ENCODE measurements at places on chromosomes 2 and 18.

DNA sequence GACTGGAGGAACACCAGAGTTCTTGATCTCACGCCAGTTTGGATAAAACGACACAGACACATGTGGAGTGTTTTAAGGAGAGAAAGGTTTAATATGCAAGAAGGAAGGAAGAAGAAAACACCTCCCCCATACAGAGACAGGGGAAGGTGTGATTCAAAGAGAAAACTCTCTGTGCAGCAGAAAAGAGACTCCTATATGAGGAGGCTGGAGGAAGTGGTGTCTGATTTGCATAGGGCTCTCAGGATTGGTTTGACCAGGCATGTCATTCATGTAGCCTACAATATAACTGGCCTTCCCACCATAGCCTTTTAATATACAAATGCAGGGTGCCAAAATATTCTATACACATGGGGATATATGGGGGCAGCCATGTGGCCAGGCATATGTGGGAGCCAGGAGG, 1386.5 kb downstream of the RPIA start:
- DNase-seq: no peak

DNA sequence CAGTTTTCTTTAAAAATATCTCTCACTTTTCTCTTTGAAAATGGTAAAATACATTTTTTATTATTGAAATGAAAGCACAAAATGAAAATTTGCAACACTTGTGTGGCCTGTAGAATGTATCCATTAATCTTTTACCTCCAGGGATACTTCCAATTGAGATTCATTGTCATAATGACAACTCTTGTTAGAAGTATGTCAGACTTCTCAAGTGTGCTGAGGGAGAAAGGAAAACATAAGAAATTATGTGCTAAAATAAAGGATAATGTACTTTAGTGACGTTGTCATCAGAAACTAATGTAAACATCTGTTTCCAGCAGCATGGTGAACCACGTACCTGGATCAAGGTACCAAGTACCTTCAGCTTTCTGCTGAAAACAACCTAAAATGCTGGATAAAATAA, 195.8 kb upstream of the STON1 start:
- DNase-seq: no peak

- no peak for DNase-seq
Measured at GRCh38 chr2:174332217-174332963, 2.4 kb upstream of the SP9 start.

- no peak for DNase-seq
Measured at GRCh38 chr2:133456156-133456555, 112.1 kb downstream of the NCKAP5 start.

DNA sequence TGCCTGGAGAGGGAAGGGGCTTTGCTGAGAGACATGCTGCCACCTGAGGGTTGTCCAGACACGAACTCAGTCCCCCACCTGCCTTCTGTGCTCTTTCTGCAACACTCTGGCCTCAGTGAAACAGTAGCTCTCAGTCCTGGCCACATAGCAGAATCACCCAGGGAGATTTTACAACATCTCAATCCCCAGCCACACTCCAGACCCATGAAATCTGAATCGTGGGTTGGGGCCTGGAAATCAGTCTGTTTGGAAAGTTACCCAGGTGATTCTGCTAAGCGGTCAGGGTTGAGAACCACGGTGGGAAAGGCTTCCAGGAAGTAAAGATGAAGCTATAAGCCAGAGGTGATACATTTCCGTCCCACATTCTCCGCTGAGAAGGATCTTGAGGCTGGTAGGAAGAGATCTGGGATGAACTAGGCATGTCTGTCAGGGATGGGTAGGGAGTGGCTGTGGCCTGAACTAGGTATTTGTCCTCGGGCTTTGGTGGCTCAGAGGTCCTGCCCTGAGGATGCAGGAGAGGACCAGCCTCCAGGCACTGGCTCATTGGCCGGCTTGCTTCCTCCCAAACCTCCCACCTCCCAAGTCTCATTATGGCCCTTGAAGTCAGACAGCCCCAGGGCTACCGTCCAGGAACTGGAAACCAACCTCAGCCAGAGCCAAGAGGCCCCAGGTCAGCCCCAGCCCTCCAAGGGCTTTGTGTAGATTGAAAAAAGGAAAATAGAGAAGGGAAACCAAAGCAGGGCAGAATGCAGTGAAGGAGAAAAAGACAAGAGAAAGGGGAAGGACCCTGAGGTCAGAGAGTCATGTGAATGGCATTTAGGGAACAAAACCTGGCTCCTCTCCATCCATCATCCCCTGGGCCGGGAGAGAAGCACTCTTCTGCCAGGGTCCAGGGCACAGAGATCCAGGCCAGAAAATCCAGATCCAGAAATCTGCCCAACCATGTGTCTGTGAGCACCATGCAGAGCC, 119.6 kb downstream of the ZFP36L2 start:
- DNase-seq: no peak

GRCh38 chr2:15260196-15260595, 300.9 kb downstream of the NBAS start:
- no peak for DNase-seq

GRCh38 chr2:232927032-232927792, 57.1 kb downstream of the SNORC start:
- DNase-seq: no peak

DNA sequence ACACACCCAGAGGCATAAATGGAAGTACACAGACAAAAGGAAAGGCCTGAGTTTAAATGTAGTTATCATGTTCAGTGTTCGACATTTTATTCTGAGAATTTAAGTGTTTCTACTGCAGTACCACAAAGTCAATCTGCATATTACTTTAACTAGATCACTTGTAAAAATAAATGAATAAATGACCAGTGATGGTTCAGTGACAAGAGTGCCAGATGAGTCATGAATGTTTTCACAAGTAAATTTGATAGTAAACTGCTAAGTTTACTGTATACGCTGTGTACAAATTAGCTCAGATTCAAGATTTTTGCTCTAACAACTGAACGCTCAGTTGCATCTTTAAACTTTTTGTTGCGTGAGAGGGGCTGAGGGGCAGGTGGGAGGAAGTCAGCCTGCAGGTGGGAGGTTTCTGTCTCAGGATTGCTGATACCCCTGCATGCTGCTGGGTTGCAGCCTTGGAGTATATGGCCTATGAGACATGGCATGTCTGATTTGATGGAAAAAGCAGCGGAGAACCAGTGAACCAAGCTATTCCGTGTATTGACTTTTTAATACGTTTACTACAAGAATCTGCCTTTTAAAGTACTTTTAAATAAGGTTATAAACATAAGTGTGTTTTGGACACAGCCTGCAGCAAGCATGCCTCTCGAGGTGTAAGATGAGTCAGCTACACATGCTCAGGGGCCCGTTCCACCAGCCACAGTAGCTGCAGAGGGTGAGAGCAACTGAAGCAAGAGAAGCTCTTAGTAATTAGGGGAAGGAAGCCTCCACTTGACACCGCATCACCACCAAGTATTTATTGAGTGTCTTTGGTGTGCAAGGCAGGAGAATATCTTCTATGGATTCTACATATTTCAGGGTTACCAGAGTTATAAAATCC, 245.1 kb downstream of the NEDD4L start:
- DNase-seq: no peak

GRCh38 chr2:192243488-192243887, 48.8 kb upstream of the TMEFF2 start:
- no peak for DNase-seq

- DNase-seq: no peak
Measured at GRCh38 chr2:198597648-198598047, 793.3 kb downstream of the PLCL1 start.

DNA sequence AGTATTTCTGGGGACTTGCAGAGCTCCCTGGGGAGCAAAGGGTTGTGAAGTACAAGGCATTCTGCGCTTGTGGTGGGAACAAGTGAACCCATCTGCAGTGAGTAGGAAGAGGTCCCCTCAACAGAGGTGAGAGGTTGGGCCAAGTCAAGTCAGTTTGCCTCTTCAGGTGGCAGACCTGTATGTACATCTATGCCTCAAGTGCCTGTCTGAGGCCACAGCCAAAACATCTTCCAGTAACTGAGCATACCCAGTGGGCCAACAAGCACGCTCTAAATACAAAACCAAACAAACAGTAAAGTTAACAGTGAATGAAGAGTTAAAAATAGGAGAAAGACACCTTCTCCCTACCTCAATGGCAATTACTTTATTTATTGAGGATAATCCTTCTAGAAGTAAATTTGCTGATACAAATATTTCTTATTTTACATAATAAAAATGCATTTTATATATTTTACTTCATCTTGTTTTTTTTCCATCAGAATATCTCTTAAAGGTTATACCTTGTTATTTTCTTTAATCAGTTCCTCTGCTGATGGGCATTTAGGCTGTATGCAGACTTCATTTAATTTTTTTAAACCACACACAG, 2.5 kb downstream of the GYPC start:
- no peak for DNase-seq

DNA sequence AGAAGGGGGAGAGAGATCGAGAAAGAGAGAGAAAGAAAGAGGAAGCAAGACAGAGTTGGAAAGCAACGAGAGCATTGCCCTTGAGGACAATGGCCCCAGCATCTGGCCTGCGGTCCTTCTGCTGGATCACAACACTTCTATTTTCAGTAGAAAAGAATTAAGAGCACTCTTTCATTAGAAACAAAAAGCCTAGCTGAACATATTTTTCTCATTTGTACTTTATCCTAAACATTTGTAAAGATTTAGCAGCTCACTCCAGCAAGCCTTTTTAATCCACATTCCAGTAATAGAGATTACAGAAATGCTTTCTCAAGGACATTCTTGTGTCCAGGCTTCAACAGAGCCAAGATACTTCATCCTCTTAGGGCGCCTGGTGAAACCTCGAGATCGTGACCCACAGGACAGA, 31.6 kb upstream of the AFF3 start:
- no peak for DNase-seq

GRCh38 chr18:35137632-35138031, 96.4 kb downstream of the MAPRE2 start:
- no peak for DNase-seq

DNA sequence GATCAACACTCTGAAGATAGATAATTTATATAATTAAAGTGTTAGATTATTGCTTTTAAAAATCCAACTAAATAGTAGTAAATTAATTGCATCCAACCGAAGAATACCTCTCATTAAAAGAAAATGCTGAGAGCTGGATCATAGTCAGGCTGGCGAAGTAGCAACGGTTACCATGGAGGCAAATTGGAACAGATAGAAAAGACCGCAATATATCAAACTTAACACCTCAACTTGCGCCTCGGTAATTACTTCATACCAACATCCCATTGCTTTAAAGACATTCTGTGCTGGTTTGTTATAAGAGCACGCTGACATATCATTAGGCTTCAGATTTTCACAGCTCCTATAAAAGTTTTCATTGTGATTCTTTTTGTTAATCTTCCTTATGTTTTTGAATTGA, 183.8 kb upstream of the ZC3H15 start:
- DNase-seq: no peak

- DNase-seq: no peak
Measured at GRCh38 chr2:67997903-67998302, 64.9 kb downstream of the C1D start.

DNA sequence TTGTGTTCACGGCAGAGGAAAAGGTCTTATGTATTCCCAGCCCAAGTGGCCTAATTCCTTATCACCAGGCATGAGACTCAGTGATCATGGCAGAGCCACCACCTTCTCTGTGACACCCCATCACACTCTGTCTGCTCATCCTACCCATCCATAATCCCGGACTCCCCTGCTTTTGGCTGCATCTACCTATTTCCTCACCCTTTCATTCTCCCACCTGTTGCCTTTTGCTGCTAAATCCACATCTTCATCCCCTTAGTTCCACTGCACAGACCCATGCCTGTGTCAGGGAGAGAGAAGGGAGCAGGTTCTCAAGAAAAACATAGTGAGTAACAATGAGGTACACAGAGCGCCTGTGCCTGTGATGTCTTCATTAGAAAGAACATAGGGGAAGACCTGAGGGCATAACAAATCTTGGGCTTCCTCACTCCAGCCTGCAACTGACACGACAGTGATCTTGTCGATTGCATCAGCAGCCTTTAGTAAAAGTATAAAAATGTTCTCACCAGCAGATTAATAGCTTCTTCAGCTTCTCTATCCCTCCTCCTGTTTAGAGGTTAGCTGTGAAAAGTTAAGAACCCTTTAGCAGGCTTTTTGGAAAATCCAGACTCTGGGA, 246.5 kb upstream of the SPRED2 start:
- no peak for DNase-seq

GRCh38 chr2:215435280-215435869, 493 bp downstream of the FN1 start:
- no peak for DNase-seq

GRCh38 chr2:153106802-153107477, 371.6 kb downstream of the RPRM start:
- no peak for DNase-seq

DNA sequence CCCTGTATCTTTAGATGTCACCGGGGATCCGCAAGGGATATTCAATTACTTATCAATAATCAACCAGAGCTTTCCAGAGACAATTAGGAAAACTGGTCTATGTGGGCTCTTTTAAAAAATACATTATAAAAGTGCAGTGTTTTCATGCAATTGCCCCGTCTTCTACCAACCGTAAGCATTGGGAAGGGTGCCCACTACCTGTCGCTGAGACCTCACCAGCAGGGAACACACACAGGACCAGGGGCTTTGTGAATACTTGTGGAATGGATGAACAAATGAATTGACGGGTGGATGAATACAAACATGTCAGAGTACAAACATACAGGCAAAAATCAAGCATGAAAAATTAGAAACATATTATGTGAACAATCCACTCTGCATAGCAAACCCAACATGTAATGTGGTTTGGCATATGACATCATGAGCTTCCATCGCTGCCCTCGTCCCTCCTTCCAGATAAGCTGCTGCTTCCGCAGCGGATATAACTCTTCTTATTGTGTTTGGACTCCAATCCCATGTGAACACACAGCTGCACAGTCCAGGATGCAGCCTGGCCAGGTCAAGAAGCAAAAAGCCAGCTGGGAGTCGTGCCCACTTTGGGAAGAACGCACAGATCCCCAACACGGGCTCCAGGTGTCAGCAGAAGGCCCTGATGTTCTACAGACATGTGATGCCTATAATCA, 5.3 kb downstream of the FHL2 start:
- DNase-seq: no peak

GRCh38 chr18:9557250-9557943, 57.0 kb downstream of the PPP4R1 start:
- DNase-seq: no peak

GRCh38 chr2:37796481-37796880, 125.0 kb upstream of the CDC42EP3 start:
- DNase-seq: no peak
